Pancreas (tissue), 10 donors: ENCODE measurements at places on chromosomes 4 and X. TPM values are rescaled to one million over a fixed set of nuclear protein-coding genes. Genes with fewer than 3 reads are reported as not detected.

DNA sequence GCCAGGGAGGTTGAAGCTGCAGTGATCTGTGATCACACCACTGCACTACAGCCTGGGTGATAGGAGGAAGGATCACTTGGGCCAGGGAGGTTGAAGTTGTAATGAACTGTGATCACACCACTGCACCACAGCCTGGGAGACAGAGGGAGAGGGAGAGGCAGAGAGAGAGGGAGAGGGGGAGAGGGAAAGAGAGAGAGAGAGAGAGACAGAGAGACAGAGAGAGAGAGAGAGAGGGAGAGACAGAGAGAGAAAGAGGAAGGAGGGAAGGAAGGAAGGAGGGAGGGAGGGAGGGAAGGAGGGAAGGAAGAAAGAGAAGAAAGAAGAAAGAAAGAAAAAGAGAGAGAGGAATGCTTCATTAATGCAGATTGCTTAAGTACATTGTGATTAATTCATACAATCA, 15.2 kb upstream of the MAP9 start:
- no peaks in the 10 kb centered on the region for H3K36me3 ChIP-seq
- no peaks in the 10 kb centered on the region for H3K4me1 ChIP-seq
- H3K27ac ChIP-seq, result no peak overlapping the region
- no peak overlapping the region for H3K4me3 ChIP-seq
- no peaks in the 10 kb centered on the region for H3K27me3 ChIP-seq

- no peaks in the 10 kb centered on the region for H3K36me3 ChIP-seq
- no peak for DNase-seq
- no peak overlapping the region for H3K27ac ChIP-seq
- no peaks in the 10 kb centered on the region for H3K4me1 ChIP-seq
- no peaks in the 10 kb centered on the region for H3K27me3 ChIP-seq
These were observed 41.9 kb upstream of the CBR4 start for GRCh38 chr4:169051761-169052593.

- no peak overlapping the region for H3K27ac ChIP-seq
- H3K27me3 ChIP-seq, result no peaks in the 10 kb centered on the region
- DNase-seq, result no peak
- no peaks in the 10 kb centered on the region for H3K4me1 ChIP-seq
These were observed 275.1 kb downstream of the GPM6A start for GRCh38 chr4:175536852-175537453.

DNA sequence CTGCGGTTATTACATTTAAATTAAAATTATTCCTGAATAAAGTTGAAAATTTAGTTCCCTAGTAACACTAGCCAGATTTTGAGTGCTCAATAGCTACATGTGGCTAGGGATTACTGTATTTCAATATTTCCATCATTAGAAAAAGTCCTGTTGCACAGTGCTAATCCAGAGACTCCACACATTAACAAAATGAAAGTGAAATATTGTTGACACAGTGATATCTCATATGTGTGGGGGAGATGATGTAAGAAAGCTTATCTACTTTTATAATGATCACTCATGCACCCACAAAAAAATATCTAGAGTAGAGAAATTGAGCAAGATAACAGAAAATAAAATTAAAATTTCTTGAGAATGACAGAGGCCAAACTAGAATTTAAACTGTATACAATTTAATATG, 74.9 kb downstream of the MAGEB10 start:
- H3K36me3 ChIP-seq, result no peaks in the 10 kb centered on the region
- no peak overlapping the region for H3K27ac ChIP-seq
- no peak overlapping the region for H3K4me3 ChIP-seq
- no peaks in the 10 kb centered on the region for H3K4me1 ChIP-seq
- peaks cover 8% of the 10 kb centered on the region for H3K27me3 ChIP-seq

GRCh38 chr4:96035727-96036126, 195.8 kb downstream of the PDHA2 start:
- DNase-seq, result no peak
- no peaks in the 10 kb centered on the region for H3K4me1 ChIP-seq
- no peaks in the 10 kb centered on the region for H3K27me3 ChIP-seq
- no peaks in the 10 kb centered on the region for H3K36me3 ChIP-seq
- no peak overlapping the region for H3K27ac ChIP-seq

DNA sequence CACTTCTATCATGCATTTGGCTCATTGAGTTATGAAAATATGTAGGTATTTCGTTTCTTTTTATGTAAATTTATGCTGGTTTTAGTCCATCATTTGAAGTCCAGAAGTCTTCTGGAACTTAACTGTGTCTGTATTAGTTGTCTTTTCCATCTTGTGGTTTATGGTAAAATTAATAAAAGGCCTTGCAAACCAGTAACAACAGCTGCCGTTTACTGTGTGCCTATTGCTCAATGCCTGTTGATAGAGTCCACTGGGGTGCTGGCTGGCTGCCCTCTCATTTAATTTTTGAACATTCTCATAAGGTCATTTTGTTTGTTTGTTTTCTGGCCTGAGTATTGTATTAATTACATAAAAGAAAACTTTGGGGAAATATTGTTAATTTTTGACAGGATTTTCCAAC, 98.0 kb downstream of the NAA11 start:
- no peaks in the 10 kb centered on the region for H3K4me1 ChIP-seq
- DNase-seq, result no peak
- no peak overlapping the region for H3K4me3 ChIP-seq
- no peak overlapping the region for H3K27ac ChIP-seq

DNA sequence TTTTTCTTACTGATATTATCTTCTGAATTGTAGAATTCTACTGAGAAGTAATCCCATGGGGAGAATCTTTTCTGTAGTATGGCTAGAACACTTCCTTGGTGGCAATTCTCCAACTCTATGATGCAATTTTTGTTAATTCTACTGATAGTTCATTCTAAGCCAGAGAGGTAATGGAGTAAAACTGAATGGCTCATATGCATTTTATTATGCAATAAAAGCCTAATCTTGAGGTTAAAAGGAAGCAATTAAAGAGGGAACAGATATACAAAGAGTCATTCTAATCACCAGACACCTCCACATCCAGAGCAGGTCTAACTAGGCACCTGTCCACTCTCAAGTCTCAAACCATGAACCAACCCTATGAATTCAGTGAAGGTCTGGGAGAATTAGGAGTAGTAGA, 9.7 kb downstream of the RAP2C start:
- no peak overlapping the region for H3K4me3 ChIP-seq
- H3K4me1 ChIP-seq, result no peaks in the 10 kb centered on the region
- H3K27me3 ChIP-seq, result no peaks in the 10 kb centered on the region
- H3K27ac ChIP-seq, result no peak overlapping the region
- no peak for DNase-seq
- H3K36me3 ChIP-seq, result no peaks in the 10 kb centered on the region

ADGRG2 gene
- total RNA-seq, result 1.2 TPM

- no peaks in the 10 kb centered on the region for H3K27me3 ChIP-seq
- no peak overlapping the region for H3K4me3 ChIP-seq
- DNase-seq, result no peak
- H3K4me1 ChIP-seq, result no peaks in the 10 kb centered on the region
These were observed 1174.0 kb downstream of the RAPGEF2 start for GRCh38 chr4:160276785-160277325.

DNA sequence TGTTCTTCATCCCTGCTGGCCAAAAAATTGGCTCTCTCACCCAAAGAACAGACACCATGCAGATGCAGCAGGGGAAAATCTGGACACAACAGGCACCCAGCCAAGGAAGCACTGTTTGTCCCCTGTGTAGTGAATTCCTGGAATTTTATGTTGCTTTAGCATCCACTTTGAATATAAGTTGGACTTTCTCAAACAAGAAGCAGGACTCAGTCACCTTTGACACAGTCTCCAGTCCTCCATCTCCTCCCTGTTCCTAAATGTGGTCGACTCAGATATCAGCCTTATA, 11.8 kb downstream of the ZNF182 start:
- DNase-seq, result no peak
- no peaks in the 10 kb centered on the region for H3K27me3 ChIP-seq
- H3K27ac ChIP-seq, result no peak overlapping the region
- no peak overlapping the region for H3K4me3 ChIP-seq

XKRX gene
- 0.16 TPM for total RNA-seq
